ENCODE measurements at places on chromosomes 5 and 9.

- DNase-seq, result no peak
Observed at GRCh38 chr5:163790497-163790896, 285.1 kb downstream of the MAT2B start.

- no peak for DNase-seq
Observed at GRCh38 chr9:73269430-73270101, 117.9 kb downstream of the ANXA1 start.

DNA sequence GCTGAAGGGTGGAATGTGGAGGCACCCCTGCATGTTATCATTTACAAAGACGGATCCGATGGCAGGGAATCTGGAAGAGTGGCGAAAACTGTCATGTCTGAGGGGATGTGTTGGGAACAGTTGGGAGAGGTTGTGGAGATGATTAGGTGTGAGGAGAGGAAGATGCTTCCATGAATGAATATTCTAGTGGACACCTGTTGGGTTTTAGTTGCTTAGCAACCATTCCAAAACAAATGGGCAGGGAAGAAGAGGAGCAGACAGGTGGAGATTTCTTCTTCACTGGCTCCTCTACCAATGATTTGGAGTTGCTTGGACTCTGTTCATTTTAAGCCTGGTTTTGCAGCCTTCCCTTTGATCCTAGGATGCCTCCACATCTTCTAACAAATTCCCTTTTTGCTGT, 465.3 kb upstream of the CLINT1 start:
- no peak for DNase-seq

GRCh38 chr9:117325831-117326230, 89.0 kb downstream of the ASTN2 start:
- no peak for DNase-seq

DNA sequence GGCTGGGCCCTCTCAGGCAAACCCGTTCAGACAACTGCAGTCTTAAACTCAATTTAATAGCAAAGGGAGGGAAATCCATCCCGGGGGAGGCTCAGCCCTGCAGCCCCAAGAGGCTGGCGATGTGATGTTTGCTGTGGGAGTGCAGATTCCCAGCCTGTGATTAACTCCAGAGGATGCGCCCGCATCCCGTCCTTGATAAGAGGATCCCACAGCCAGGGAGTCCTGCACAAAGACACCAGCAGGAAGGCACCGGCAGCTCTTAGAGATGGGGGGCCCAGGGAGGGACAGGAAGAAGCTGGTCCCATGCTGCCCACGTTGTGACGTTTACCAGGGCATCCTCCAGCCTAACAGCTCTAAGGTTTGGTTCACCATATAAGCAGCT, 64.7 kb downstream of the MRPL36 start:
- no peak for DNase-seq

DNA sequence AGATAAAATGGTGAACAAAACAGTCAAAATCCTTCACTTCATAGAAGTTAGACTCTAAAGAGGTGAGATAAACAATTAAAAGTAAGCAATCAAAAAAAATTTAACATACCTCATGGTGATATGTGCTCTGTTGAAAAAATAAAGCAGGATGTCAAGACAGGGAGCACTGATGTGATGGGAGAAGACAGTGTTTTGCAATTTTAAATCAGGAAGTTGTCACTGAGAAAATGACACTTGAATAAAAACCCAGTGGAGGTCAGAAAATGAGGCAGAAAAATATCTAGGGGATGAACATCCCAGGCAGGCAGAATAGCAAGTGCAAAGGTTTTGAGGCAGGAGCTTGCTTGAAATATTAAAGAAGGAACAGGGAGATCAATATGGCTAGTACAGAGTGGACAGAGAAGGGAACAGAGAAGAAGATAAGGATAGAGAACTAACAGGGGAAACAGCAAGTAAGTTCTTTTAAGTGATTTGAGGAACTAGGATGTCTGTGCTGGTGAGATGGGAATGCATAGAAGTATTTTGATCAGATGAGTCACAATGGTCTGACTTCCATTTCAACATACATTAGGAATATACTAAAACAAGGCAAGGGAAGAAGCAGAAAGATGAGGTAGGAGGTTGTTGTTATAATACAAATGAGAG, 130.4 kb downstream of the CHSY3 start:
- no peak for DNase-seq

- no peak for DNase-seq
Observed at GRCh38 chr5:75046366-75047142, 5.8 kb downstream of the GCNT4 start.

DNA sequence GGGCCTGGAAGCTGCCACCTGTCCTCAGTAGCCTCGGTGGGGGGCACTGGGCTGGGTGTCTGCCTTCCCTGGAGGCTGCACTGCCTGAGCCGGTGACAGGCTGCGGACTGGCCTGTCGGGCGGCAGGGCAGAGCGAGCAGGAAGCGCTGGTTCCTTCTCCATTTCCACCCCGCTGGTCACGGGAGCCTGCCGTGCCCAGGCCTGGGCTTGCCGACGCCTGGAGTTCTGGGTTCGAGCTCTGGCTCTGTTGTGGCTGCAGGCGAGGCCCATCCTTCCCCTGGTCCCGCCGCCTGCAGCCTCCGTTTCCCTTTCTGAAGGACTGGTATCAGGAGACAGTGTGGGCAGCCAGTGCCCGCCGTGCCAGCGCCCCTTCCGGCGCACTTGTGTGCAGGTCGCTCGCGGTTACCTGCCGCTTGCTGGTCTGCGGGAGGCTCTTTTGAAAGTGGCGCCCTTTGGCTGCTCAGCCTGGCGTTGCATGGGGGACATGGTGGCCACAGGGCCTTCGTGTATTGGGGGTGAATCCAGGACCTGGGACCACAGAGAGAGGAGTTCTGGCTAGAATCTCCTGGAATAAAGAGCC, 34.0 kb downstream of the RXRA start:
- DNase-seq, result no peak

GRCh38 chr9:4741365-4742089, 525 bp upstream of the AK3 start:
- DNase-seq, result peak; percentile 31

DNA sequence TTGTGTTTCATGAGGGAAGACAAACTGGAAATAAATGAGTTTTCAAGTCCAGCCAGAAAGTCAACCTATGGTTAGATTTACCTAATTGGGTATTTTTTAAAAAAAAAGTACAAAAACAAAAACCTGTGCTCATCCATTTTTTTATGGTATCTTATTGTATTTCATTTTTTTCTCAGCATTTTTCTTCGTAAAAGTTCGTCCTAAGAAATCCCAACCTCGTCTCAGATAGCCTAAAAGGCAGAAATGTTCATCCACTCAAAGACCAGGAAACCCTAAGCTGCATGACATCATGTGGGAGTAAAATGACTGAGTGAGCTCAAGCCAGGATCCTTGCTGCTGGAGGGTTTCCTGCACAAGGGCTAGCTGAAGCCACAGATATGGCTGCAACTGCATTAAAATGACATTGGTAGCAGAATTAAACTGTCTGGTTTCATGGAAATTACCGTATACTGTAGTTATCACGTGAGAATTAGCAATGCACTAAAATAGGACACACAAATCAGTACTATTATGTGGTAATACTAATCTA, 70.4 kb downstream of the NFIB start:
- DNase-seq, result no peak

DNA sequence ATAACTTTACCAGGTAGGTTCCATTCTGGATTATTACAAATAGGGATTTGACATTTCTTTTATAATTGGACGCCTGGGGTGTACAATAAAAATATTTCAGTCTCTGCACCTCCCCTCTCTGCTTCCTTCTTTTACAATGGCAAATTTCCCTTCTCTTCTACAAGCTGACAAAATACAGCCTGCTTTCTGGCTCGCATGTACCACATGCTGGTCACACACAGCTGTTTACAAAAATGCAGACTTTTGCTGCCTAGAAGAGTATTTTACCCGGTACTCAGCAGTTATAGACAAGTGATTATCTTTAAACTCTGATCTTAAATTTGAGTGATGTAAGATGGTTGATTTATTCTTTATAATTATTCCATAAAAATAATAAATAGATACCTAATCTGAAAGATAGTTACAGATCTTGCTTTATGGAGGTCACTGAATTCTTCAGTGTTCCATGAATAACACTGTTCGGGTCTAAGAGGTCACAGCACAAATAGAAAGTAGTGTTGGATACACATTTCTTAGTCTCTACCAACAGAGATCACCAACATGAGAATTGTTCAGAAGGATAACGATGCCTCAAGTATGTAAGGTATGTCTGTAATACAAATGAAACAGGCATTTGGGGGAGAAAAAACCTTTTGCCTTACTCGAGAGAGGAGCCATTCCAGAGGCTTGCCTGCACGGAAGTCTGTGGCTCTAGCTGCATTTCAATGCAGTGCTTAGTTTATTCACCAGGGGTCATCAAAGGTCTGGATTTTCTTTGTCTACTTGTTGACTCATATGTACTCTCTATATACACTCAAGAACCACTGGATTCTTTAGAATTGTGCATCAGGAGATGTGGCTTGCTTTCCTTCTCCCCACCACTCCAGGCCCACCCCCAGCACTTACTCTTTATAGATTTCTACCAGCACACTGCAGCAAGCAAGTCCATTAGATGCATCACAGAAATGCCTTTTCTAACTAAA, 206.6 kb upstream of the RFX3 start:
- peak; percentile 43 for DNase-seq

DNA sequence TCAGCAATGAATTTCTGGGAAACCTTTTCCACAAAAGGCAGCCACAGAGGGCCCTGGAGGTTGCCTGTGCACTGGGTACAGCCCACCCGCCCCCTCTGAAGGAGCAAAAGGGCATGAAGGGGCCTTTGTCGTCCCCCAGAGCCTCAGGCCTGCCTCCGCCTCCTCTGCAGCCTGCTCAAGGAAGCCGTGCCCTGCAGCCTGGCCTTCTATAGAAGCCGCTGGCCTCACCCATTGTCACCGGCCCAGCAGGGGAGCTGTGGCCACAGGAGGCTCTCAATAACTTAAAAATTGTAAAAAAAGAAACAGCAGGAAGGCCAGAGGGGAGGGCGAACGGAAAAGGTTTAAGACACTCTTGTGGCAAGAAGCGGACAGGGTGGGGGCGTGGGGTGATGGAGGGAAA, 213.3 kb downstream of the IRX2 start:
- DNase-seq, result no peak

GRCh38 chr9:127539982-127540663, 72.0 kb upstream of the STXBP1 start:
- no peak for DNase-seq

DNA sequence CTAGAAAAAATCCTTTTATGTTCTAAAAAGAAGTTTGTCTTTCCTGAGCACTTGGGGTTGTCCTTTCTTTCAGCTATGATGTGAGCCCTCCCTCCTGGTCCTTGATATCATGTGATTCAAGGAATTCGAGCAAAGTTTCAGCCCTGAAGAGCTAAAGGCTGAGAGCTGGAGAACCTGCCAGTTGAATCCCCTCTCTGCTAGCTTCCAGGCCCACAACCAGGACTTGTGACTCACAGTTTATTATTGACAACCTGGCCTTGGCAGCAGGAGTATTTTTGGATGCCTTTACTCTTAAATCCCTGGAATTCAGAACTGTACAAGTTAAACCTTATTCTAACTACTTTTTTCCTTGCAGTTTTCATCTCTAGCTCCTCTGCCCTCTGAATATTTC, 182.8 kb downstream of the SPOCK1 start:
- no peak for DNase-seq

GRCh38 chr5:127290019-127290945, at the start of gene MEGF10:
Gene MEGF10 (plus strand): TSS chr5:127290796. CDS start chr5:127331309, 40,513 bp downstream.
- no peak for DNase-seq

DNA sequence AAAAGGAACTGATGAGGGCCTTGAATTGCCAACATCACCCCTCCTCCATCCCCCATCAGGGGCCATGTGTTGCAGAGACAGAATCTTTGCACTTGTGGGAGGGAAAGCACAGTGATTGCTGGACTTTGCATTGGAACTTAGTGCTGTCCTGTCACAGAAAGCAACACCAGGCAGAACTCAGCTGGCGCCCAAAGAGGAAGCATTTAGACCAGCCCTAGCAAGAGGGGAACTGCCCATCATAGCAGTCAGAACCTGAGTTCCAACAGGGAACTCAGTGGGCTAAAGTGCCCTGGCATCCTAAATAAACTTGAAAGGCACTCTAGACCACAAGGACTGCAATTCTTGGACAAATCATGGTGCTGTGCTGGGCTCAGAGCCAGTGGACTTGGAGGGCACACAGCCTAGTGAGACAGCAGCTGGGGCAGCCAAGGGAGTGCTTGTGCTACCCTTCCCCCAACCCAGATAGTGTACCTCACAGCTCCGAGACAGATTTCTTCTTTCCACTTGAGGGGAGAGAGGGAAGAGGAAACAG, 128.1 kb downstream of the ACTL7B start:
- no peak for DNase-seq

DNA sequence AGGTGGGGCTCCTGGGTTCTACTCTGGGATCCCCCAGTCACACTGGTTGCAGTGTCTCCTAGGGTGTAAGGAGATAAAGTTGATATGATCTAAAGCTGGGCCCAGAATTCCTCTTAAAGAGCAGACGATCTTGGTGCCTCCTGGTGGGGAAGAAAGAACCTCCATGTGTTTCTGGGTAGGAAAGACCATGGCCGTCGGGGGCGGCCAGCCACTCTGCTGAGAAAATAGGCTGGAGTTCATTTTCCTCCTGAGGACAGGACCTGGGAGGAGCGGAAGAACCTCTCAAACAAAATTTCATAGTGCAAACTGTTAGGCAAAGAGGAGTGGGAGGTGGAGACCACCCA, 163.8 kb upstream of the TBC1D2 start:
- no peak for DNase-seq

- no peak for DNase-seq
Observed at GRCh38 chr5:103743421-103743820, 180.8 kb upstream of the NUDT12 start.

- DNase-seq, result peak; percentile 24
Observed at GRCh38 chr5:132011622-132012343, at the start of gene ACSL6. Gene ACSL6 (minus strand): TSS chr5:132011658. CDS start chr5:132011553, 105 bp downstream.

DNA sequence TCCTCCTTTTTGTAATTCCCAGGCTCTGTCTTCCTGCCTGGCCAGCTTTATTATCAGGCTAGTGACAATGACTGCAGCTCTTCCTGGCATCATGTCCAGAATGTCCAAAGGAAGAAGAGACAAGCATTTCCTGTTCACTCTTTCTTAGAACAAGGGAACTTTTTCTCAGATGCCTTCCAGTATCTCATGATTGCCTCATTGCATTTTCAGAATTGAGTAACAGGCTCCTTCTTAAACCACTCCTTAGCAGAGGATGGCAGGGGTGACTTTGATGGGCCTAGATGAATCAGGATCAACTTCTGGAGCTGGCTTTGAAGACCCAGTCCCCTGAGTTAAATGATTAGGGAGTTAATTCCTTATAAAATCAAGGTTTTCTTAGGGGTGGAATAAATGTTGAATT, 92.9 kb upstream of the RASGRF2 start:
- DNase-seq, result no peak

GRCh38 chr9:88045686-88046085, 71.4 kb upstream of the CDK20 start:
- DNase-seq, result no peak
